ENCODE measurements at places on chromosomes 16 and 17.

GRCh38 chr17:8885967-8886684, 18.7 kb upstream of the PIK3R6 start:
- no peak for DNase-seq

DNA sequence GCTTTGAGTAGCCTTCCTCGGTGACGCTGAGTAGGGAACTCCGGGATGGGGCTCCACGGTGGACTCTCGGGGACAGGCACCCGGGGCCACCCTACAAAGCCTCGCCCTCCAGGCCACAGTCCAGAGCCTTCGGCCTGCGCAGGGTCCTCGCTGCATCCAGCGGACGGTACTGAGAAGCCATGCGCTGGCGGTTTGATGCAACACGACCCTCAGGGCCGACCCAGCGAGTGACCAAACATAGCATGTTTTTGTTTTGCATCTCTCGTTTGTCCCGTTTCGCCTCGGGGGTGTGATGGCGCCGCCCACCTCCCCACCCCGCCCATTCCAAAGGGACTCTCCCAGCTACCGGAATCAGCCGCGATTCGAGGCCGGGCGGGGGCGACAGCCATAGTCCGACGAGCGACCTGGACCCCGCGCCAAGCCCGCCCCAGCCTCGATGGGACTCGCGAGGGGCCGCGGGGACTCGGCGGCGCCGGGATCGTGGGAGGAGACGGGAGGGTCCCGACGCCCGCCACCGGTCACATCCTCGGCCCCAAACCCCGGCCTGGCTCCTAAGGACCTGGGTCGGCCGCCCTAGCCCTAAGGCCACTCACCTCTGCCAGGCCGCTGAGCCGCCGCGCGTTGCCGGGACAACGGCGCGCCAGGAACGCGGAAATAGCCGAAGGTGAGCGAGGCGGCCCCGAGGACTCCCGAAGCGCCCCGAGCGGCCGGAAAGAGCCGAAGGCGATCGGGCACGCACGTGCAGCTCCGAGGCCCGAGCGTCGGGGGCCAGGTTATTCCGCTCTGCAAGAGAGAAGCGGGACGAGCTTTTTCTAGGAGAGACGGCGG, 1.6 kb downstream of the IFT140 start:
- peak; percentile 67 for DNase-seq

GRCh38 chr17:80855196-80855947, 136.3 kb upstream of the CHMP6 start:
- DNase-seq, result no peak

- no peak for DNase-seq
Measured at GRCh38 chr16:88867581-88868246, 1.3 kb upstream of the PABPN1L start.

DNA sequence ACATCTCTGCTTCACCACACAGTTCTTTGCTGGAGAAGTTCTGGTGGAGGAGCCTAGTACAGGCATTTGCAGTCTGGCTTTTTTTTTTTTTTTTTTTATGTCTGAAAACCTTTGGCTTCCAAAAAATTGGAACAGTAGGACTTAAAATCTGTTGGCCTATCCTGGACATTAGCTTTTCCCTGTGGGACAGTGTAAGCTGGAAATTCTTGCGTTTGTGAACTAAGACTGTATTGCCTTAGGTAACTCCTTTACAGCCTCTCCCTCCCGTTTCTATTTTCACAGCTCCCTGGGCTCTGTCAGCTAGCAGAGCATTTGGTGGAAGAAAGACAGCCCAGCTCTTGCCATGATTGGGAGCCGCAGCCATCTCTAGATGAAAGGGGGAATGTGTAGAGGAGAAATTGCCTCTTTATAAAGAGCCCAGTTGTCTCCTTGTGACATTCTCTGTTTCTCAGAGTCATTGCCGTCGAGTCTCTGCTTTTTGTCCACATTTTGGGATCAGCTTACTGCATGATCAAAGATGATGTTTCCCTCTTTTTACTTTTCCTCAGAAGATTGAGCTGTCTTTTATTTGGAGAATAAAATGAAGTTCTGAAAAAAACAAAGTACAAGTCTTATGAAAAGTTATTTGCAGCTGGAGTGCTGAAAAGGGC, 227.5 kb downstream of the SPECC1 start:
- DNase-seq, result no peak

DNA sequence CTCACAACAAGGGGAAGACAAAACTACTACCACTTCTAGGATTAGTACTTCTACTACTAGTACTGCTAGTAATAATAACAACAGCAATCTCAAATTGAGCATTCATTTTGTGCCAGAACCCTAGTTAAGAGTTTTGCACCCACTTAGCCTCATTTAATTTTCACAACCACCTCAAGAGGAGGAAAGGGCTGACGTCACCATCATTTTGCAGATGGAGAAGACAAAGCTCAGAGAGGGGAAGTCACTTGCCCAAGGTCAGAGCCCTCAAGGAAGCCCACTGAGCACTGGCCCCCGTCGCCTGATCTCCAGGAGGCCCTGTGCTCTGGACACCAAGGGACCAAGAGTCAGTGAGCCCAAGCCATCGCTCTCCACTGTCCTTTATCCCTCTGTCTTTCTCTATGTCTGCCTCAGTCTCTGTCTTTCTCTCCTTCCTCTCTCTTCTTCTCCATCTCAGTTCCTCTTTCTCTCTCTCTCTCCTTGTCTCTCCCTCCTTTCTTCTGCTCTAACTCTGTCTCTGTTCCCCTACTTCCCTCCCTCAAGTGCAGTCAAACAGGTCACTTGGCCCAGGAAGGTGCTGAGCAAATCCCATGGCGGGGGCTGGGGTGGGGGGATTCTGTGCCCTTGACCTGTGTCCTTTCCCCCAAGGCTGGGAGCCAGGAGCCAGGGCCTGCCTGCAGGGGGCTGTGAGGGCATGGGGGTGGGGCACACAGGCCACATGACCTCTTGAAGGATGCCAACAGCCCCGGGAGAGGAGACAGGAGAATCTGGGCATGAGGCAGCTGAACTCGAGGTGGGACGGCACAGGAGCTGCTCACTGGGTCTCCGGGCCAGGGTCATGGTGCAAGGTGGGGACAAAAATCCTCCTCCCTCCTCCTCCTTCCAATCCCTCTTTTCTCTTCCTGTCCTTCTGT, 11.2 kb upstream of the NGFR start:
- DNase-seq, result peak; percentile 59

DNA sequence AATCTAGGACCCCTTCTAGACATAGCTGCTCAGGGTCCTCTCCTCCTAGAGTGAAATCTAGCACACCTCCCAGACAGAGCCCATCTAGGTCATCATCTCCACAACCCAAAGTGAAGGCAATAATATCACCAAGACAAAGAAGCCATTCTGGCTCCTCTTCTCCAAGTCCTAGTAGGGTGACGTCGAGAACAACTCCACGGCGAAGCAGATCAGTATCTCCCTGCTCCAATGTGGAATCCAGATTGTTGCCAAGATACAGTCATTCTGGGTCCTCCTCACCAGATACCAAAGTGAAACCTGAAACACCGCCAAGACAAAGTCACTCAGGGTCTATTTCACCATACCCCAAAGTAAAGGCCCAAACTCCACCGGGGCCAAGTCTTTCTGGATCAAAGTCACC, 10.7 kb downstream of the SRRM2 start:
- no peak for DNase-seq

DNA sequence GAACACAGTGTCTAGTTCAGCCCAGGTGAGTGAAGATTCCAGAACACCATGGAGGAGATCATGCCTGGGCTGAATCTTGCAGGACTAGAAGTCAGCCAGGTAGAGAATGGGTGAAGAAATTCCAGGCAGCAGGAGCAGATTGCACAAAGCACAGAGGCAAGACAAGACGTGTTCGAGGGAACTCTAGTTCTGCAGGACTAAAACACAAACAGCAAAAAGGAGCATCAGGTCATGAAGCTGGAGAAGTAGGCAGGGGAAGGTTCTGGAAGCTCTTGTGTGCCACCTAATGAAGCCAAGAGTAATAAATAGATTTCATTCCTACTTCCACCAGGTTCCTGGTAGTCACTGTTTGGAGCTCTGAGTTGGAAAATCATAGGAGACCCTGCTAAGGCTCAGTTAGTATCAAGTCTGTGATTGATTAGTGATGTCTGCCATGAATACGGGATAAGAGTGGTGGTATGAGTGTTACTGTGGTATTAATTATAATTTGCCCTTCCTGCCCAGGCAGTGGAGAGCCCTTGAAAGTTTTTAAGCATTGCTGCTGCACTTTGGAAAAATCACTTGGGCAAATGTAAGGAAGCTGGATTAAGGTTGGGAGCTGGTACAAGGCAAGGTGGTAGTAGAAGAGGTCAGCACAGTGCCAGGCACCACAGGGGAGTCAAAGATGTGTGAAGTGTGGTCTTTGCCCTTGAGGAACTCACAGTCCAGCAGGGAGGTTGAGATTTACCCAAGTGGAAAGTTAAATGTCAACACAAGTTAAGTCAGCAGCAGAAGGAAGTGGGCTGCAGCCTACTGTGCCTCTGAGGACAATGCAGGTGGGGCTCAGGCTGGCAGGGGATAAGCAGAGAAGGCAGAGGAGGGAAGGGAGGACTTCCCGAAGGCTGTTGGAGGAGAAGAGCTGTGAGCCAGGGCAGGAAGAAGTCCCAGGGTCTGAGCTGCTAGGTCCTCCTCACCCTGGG, 13.5 kb upstream of the FOXN1 start:
- no peak for DNase-seq

GRCh38 chr16:69311533-69312387, 610 bp downstream of the VPS4A start:
- DNase-seq, result no peak
